Left renal cortex interstitium (tissue), 4 donors: ENCODE measurements at places on chromosomes 4 and X. TPM values are rescaled to one million over a fixed set of nuclear protein-coding genes. Genes with fewer than 3 reads are reported as not detected.

Gene VSIG4
- polyA plus RNA-seq, result 3.6 TPM

Gene PLXNB3
- polyA plus RNA-seq, result 1.3 TPM

Gene AGA
- 40.4 TPM for polyA plus RNA-seq

Gene UGT2B7
- 70.1 TPM for polyA plus RNA-seq

GRCh38 chrX:2485789-2486345 lies 14.9 kb downstream of the DHRSX start:
- no peak for DNase-seq

DNA sequence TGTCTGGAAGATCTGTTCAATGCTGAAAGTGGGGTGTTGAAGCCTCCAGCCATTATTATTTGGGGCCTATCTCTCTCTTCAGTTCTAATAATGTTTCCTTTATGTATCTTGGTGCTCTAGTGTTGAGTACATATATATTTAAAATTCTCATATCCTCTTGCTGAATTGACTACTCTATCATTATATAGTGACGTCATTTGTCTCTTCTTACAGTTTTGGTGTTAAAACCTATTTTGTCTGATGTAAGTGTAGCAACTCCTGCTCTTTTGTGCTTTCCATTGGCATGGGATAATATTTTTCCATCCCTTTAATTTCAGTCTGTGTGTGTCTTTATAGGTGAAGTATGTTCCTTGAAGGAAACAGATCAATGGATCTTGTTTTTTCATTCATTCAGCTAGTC lies 446.0 kb downstream of the FAM47A start:
- DNase-seq, result no peak

- DNase-seq, result no peak
These were observed 658.7 kb downstream of the PCDH18 start for GRCh38 chr4:136873555-136873954.

DNA sequence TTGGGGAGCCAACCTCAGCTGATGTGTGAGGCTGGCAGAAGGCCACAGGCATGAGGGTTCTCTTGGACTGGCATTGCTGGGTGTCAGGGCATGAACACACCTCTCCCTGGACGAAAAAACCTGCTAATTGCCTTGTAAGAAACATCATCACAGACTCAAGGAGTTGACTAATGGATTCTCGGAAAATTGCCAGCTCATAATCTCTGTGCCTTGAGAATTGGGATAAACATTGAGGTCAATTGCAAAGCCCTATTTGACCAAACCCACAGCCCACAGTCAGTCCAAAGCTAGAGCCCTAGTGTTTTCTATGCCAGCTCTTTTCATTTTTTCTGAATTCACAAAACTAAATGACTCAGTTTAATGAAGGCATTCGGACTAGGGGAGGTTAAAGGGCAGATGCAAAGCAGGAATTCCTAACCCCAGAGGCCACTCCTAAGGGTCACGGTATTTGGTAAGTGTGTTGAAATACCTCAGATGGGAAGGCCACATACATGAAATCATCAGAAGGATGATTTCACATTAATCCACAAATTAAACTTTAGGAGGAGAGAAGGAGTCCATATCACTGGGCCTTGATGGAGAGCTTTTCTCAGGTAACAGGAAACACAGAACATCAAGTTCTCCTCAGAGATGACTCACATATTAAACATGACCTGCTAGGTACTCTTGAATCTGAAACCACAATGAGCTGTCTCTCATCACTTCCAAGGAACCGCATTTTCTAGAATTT lies 39.0 kb upstream of the RASL11B start:
- no peak for DNase-seq

DNA sequence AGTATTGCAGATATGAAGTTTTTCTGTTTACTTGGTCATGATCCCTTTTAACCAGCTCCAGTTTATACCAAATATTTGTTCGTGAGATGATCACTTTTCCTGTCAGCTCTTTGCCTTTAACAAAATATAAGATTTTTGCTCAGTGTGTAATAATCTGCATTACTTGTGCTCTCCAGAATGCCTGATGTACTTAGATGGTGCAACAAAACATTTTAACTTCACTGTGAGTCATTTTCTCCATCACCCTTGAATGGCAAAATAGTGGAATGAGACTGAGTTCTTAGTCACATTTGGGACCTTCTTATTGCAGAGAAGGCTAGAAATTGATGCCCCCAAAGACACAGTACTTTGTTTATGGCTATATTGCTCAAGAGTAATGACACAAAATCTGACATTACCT lies 252.0 kb downstream of the FRMPD4 start:
- no peak for DNase-seq
